Kidney epithelial cell (primary cell): ENCODE measurements at places on chromosomes 1 and 21. TPM values are rescaled to one million over a fixed set of nuclear protein-coding genes. Genes with fewer than 3 reads are reported as not detected.

The KRTAP7-1 gene
- total RNA-seq = not detected in 2 replicates

The ZYG11B gene
- 23.5 and 25.2 TPM in 2 replicates for total RNA-seq

The ZNF692 gene
- 20.4 and 32.0 TPM in 2 replicates for total RNA-seq

The NTNG1 gene
- 3.7 and 5.2 TPM in 2 replicates for total RNA-seq

The LRP8 gene
- 7.5 and 9.5 TPM in 2 replicates for total RNA-seq

The CZIB gene
- 54.8 and 55.9 TPM in 2 replicates for total RNA-seq

The STXBP3 gene
- 30.3 and 48.2 TPM in 2 replicates for total RNA-seq

The OR2T29 gene
- total RNA-seq = not detected in 2 replicates

The SPTA1 gene
- total RNA-seq = not detected in 2 replicates

The IGFN1 gene
- 0.48 and 0.54 TPM in 2 replicates for total RNA-seq

The TMIGD3 gene
- not detected in 2 replicates for total RNA-seq

The CR1 gene
- 0.07 and 0.13 TPM in 2 replicates for total RNA-seq

The GBP6 gene
- total RNA-seq = 0.21 and 1.1 TPM in 2 replicates

The GCLM gene
- 9.6 and 11.2 TPM in 2 replicates for total RNA-seq

The TRIM17 gene
- 4.6 and 6.1 TPM in 2 replicates for total RNA-seq

The NGF gene
- 2.9 and 3.4 TPM in 2 replicates for total RNA-seq

The WNT9A gene
- total RNA-seq = 10.1 and 10.3 TPM in 2 replicates

The MCOLN3 gene
- total RNA-seq = 11.6 and 13.6 TPM in 2 replicates

The LCE3E gene
- total RNA-seq = not detected in 2 replicates

The LIPI gene
- not detected in 2 replicates for total RNA-seq

The PRPF38B gene
- total RNA-seq = 20.3 and 21.1 TPM in 2 replicates
